ENCODE measurements at places on chromosomes 2 and 18.

GRCh38 chr2:130797493-130798435, 39.0 kb upstream of the ARHGEF4 start:
- peak; percentile 96 for DNase-seq

- no peak for DNase-seq
Measured at GRCh38 chr2:42648796-42649195, 80.4 kb downstream of the MTA3 start.

DNA sequence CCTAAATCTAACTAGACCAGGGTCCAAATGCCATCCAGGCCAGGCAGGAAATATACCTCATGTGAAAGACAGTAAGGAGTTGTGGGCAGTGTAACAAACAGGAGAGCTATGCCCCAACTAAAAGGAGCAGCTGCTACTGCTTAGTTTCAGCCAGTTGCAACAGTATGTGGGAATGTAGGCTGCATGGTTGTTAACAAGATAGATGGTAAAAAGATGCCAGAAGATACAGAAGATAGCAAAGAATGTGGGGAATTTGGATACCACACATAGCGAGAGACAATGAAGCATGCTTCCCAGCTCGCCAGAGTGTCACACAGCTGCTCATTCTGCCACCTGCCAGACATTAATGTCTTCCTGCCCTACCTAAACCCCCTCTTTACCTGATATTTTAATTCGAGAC, 39.4 kb upstream of the CYBRD1 start:
- DNase-seq = peak; percentile 40

DNA sequence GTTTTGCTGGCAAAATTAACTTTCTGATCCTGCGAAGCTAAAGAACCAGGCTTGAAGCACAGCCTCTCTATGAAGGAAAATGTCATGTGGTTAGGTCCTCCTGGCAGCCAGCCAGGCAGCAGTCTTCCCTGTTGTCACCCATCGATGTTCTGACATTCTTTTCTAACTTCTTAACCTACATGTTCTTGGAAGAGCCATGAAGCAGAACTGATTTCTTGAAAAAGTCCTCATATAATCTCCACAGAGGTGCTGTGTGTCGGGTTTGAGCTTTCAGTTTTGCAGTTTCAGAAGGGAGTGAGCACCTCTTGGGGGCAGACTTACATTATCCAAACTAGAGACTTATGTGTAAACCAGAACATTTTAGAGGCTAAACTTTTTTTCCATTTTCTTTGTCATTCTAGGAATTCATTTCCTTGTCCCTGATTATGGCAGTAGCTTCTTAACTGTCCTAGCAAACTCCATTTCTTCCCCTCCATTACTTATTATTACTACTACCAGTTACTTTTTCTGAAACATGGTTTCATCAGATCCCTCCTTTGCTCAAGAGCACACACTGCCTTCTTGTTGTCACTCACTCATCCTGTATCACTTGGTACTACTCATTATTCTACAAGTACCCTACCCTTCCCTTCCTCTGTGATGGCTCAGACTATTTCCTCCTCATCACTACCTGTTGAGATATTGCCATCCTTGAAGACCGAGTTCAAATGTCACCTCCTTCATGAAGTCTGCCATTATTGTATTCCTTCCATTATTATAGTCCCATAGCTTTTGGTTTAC, 31.1 kb downstream of the DOK1 start:
- no peak for DNase-seq

DNA sequence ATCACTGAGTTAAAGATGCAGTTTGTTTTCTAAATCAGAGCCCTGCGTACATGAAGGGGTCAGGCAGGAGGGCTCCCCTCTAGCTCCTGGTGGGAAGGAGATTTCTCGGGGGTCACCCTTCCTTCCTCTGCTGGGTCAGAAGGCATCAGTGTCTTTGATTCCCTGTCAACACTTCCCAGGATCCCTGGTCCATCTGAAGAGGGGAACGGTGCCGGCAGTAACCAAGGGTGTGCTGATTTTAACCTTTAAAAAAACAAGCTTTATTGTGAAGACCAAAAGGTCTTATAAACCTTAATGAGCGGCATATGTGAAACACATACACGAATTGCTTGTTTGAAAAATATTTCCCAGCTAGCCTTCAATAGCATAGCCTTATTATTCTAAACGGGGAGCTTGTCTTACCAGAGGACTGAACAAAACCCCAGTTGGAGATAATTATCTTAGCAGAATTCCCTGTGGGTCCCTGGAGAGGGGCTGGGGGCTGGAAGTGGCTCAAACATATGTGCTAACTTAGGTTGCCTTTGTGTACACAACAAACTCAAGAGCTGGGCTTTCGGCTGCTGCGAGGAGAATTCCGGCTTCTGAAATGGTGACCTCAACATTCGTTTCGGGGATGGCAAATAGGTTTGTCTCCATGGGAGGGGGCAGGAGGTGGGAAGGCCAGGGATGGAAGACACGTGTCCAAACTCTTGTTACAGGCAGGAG, 114.9 kb upstream of the MYCN start:
- peak; percentile 53 for DNase-seq

DNA sequence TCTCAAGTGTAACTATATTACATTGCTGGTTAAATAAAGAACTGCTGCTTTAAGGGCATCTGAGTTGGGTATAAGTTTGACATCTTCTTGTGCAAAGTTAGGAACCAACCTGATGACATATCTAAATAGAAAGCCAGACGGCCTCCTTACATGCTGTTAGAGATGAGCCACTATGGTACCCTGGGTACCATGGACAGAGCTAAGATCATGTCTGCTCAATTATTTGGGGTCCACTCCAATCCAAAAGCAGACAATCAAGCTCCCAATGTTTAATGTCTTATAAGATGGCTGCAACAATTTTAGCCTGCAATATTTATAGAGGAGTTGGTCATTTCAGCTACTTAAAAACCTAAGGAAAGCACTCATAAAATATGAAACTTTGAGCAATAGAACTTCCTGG, 86.2 kb downstream of the UPP2 start:
- DNase-seq = no peak

Measured in tongue (tissue), 3 donors.